HCEC 1CT (cell line): ENCODE measurements at places on chromosomes 3 and 15.

- DNase-seq: no peak
These were observed 35.7 kb upstream of the GRAMD1C start for GRCh38 chr3:113802795-113803455.

- no peak for DNase-seq
These were observed 259.2 kb downstream of the LSAMP start for GRCh38 chr3:116186049-116186448.

- no peak for DNase-seq
These were observed 80.7 kb upstream of the DLG1 start for GRCh38 chr3:197378985-197379718.

DNA sequence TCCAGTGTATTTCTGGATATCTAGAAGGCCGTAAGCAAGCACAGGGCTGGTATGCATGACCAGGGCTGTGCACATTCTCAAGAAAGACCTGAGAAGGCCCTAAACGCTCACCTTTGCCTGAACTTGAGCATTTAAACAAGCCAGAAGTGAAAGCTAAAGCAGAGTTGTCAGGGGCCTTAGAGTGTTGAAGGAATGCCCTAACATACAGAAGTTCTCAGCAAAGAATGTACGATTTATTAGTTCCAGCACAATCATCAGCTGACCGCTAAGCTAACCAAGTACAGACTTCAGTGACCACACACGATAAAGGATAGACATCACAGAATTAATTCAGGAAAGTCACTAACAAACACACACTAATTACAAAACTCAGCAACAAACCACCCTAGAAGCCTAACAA is 8.7 kb downstream of the HLTF start:
- no peak for DNase-seq

GRCh38 chr15:70418943-70419342 is 321.2 kb upstream of the TLE3 start:
- DNase-seq: no peak
